ENCODE measurements at places on chromosomes 6 and 20.

DNA sequence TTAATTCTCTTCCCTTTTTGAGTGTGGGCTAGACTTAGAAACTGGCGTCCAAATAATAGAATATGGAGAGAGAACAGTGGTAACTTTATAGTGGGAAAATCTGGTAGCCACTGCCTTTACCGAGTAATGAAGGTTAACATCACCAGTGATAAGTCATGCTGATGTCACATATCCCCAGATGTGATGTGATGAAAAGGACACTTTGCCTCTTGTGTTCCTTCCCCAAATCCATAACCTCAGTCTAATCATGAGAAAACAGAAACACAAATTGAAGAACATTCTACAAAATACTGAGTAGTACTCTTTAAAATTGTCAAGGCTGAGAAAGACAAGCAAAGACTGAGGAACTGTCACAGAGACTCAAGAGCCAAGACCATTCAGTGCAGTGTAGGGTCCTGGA, 17.8 kb downstream of the ANKS1A start:
- no peak for DNase-seq

DNA sequence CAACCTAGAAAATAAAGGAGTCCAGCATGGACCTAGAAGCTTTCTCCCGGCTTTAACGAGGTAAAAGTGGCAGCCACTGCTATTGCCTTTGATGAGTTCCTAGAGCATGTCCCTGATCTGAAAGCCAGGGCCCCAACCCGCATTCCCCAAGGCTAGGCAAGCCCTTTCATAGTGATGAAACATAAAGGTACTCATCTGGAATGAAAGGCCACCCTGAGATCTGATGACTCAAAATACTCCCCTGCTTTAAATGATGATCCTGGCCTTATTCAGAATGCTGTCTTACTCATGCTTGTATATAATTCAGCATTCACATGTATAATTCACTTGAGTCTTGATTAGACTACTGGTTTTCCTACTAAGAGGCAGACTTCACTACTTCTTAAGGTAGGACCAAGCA, 21.3 kb downstream of the TTPAL start:
- no peak for DNase-seq

GRCh38 chr6:149615805-149616204, 32.7 kb downstream of the KATNA1 start:
- no peak for DNase-seq

DNA sequence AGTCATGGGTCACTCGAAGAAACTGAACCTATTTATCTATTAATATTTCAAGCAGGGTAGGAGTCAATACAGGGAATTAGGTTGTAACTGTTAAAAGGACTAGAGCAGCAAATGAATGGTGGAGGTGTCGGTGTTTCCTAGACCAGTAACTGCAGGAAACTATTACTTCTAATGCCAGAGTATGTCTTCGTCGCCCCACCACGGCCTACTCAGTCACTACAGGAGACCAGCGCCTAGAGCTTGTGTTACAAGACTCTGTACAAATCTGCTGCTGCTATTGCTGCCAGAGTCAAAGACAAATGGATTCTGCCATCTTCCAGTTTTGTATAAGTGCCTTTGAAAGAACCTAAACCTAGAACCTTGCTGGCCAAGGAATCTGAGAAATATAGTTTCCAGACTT, 343.9 kb downstream of the SOX4 start:
- DNase-seq: no peak

DNA sequence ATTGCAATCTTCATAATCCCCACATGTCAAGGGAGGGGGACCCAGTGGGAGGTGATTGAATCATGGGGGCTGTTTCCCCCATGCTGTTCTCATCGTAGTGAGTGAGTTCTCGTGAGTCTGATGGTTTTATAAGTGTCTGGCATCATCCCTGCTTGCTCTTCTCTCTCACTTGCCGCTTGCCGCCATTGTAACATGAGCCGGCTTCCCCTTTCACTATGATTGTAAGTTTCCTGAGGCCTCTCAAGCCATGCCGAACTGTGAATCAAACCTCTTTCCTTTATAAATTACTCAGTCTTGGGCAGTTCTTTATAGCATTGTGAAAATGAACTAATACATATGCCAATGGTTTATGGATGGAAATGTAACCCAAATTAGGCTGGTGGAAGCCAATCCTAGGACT, 109.4 kb upstream of the AKAP12 start:
- no peak for DNase-seq

DNA sequence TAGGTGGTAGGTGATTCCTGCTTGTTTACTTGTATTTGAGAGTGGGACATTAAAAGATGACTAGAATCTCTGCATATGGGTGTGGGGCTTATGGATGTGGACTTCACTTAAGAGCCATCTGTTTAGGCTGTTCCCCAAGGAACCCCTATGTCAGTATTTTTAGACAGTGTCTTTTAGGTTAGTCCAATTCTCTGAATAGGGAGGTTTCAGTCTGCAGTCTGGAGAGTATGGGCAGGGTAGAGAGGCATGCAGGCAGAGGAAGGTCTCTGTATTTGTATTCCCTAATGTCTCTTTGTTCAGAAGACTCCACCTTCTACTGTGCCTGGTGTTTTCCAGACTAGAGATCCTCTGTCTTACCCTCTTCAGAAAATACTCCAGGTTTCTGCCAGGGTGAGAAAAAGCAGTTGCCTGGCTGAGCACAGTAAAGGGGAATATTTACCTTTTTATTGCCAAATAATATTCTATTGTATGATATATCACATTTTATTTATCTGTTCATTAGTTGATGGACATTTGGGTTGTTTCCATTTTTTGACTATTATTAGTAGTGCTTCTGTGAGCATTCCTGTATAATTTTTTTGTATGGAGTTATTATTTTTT, 19.1 kb downstream of the SLX4IP start:
- no peak for DNase-seq

- DNase-seq: peak; percentile 8
Measured at GRCh38 chr20:63054681-63055240, 48.0 kb upstream of the BHLHE23 start.

DNA sequence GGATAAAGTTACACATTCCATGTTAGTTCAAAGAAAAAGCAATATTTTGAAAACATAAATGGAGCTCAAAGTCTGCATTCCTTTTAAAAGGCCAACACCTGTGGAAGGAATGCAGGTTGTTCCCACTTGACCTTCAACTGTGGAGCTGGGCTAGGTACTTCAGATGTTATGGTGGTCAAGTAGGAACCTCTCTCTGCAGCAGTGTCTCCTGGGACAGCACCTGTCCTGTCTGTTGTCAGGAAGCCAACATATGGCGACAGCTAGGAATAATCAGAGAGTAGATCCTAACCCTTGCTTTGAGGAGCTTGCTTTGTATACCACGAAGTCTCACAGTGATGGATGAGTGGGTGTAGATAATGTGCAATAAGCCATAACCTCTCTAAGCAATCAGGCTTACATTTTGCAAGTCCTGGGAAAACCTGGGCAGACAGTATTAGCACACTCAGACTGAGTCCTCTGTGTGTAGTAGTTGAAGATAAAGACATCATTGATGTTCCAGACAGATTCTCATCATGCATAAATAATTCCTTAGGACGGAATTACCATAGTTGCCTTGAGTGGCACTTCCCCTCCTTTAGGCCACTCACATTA, 347.5 kb downstream of the PRL start:
- no peak for DNase-seq

- no peak for DNase-seq
Measured at GRCh38 chr6:50539447-50539846, 173.9 kb upstream of the TFAP2D start.

- DNase-seq: no peak
Measured at GRCh38 chr6:72022830-72023229, 136.5 kb downstream of the RIMS1 start.

- no peak for DNase-seq
Measured at GRCh38 chr20:19992996-19993908, 23.9 kb upstream of the NAA20 start.

- DNase-seq: no peak
Measured at GRCh38 chr6:105137388-105137787, 42.4 kb downstream of the POPDC3 start.

- DNase-seq: no peak
Measured at GRCh38 chr6:10424040-10424439, 9.2 kb upstream of the TFAP2A start.
